ENCODE measurements at places on chromosomes 1 and 21. TPM values are rescaled to one million over a fixed set of nuclear protein-coding genes. Genes with fewer than 3 reads are reported as not detected.

DNA sequence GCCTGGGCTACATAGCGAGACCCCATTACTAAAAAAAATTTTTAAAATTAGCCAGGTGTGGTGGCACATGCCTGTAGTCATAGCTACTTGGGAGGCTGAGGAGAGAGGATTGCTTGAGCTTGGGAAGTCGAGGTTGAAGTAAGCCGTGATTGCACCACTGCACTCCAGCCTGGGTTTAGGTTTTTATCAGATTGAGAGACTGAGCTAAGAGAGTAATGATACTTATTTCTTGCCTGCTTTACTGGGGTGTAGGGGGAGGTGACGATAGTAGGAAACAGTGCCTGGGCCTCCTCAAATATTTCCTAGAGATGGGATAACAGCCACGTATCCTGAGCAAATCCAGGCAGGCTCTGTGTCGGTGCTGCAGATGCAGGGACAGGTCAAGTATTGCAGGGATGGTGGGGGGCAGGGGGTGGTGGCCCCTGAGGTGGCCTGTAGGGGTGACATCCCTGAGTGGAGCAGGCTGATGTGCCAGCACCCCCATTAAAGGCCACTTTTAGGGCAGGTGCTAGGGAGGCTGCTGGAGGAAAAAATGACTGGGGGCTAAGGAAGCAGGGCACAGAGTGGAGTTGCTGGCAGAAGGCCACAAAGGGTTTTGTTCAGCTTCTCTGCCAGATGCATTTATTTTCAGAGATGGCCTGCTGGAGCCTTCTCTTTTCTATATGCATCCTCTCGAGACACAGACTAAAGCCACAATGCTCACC is 130.5 kb downstream of the RHOU start:
- DNase-seq = no peak

- no peak for DNase-seq
Observed at GRCh38 chr21:44903050-44903685, 17.5 kb downstream of the ITGB2 start.

GRCh38 chr21:39451332-39452206 is at the start of gene SH3BGR:
Gene SH3BGR (plus strand): TSS chr21:39451970. CDS start chr21:39452097, 127 bp downstream.
- DNase-seq = no peak

- no peak for DNase-seq
Observed at GRCh38 chr1:6460301-6461050, 5.5 kb downstream of the TNFRSF25 start.

DNA sequence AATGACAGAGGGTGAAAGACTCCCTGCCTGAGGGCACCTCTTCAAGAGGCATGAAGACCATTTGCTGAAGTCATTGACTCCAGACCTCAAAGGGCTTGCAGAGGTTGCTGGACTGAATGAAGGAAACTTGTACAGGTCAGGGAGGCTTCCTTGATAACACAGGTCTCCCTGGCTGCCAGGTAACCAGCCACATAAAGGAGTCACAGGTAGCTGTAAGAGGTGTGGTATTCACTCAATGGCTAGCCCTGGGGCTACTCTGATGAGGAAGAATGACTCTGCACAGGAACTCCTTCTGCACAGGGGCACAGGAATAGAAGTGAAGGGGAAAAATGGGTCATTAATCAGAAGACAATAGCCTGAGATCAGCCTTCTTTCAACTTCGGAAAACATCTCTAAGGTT is 187.5 kb downstream of the LMX1A start:
- DNase-seq = no peak

GRCh38 chr1:200243042-200243437 is 166.8 kb downstream of the ZNF281 start:
- no peak for DNase-seq

GRCh38 chr1:41327383-41327999 is 33.7 kb upstream of the FOXO6 start:
- no peak for DNase-seq

GRCh38 chr1:219666242-219666641 is 53.3 kb upstream of the ZC3H11B start:
- no peak for DNase-seq

- DNase-seq = no peak
Observed at GRCh38 chr1:53473463-53473862, 14.3 kb downstream of the DMRTB1 start.

DNA sequence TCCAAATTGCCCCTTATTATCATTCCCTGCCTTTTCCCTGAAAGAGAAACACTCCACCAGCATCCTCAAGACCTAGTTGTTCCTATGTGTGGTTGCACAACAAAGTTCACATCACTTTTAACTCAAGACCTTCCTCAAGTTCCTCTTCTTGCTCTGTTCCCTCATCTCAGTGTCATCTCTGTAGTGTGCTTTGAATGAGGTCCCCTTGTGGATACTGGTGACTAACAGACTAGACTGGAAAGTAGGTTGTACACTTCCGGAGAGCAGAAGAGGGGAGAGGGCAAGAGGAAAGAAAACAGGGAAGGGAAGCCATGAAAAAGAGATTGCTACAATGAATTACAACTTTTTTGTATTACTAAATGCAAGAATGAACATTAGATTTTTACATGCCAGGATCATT is 853.8 kb downstream of the USP25 start:
- no peak for DNase-seq

DNA sequence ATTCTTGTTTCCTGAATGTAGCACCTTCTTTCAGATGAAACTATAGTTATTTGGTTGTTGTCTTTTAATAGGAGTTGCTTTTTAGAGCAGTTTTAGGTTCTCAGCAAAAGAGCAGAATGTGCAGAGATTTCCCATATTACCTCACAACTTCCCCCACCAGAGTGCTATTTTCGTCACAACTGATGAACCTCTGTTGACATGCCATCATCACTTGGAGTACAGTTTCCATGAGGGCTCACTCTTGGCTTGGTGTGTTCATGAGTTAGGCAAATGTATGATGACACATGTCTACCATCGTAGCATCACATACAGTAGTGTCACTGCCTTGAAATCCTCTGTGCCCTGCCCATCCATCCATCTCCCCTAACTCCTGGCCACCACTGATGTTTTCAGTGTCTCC is 3.7 kb downstream of the IBA57 start:
- no peak for DNase-seq

GRCh38 chr1:200380589-200381021 is 29.2 kb downstream of the ZNF281 start:
- DNase-seq = no peak

- no peak for DNase-seq
Observed at GRCh38 chr1:42966688-42967612, 8.3 kb upstream of the SLC2A1 start.

- no peak for DNase-seq
Observed at GRCh38 chr1:117060441-117061317, 553 bp downstream of the TTF2 start.

GRCh38 chr1:154863315-154864174 is 6.5 kb downstream of the KCNN3 start:
- no peak for DNase-seq

GRCh38 chr1:172325531-172325930 is 95.0 kb upstream of the C1orf105 start:
- peak; percentile 84 for DNase-seq

- no peak for DNase-seq
Observed at GRCh38 chr1:109790735-109791494, 27.2 kb upstream of the EPS8L3 start.

DNA sequence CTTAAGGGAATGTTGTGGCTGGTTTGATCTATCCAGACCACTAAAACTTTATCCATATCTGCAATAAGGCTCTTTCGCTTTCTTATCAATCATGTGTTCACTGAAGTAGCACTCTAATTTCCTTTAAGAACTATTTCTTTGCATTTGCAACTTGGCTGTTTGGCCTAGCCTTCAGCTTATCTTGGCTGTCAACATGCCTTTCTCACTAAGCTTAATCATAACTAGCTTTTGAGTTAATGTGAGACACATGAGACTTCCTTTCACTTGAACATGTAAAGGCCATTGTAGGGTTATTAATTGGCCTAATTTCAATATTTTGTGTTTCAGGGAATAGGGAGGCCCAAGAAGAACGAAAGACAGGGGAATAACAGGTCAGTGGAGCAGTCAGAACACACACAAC is 124.7 kb downstream of the TNFSF18 start:
- no peak for DNase-seq

DNA sequence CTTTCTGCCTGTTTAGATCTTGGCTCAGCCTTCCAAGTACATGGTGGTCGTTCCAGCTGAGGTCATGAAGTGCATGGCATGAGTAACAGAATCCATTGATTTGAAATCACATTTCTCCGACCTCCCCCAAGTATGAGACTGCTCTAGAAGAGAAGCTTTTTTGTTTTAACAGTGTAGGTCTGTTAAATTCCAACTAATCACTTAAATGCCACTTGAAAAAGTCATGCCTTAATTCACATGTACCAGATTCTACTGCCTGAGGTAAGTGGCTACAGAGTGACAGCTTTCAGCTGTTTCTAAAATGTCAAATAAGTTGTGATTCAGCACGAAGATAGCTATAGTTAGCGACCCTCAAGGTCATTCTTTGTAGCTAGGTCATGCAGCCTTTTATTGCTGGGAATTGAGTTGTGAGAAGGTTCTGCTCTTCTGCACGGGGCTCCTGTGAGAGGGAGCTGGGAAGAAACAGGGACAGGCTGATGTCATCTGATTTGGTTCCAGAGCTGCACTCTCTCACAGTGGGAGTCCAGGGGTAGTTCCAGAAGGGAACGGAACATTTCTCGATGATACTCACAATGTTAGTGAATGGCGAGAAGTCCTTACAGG is 112.7 kb downstream of the VPS13D start:
- DNase-seq = no peak

GRCh38 chr1:160666079-160666442 is 19.2 kb upstream of the SLAMF1 start:
- DNase-seq = no peak

DNA sequence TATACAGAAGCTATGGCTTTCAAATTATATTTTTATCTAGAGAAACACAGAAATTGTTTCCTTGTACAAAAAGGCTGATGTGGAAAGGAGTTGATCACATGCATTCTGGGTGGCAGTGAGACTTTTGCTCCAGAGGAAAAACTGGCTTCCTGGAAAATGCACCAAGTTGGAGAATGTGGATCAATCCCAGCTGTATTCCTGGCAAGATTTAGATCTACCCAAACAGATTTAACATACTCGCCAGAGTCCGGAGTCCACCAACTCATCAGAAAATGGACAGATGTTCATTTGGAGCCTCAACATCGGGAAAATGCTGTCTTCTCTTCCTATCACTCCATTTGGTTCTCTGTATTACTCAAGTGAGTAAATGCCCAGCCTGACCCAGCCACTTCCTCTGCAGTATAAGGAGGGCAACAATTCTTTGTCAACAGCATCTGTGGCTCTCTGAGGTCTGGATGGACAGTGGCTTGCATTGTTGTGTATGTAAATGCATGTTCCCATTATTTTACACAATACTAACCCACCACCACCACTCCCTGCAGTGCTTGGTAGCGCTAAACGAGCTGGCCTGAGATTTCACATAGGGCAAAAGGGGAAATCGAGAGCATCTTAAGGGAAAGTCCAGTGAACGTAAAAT is 226.2 kb upstream of the IRF2BP2 start:
- no peak for DNase-seq

DNA sequence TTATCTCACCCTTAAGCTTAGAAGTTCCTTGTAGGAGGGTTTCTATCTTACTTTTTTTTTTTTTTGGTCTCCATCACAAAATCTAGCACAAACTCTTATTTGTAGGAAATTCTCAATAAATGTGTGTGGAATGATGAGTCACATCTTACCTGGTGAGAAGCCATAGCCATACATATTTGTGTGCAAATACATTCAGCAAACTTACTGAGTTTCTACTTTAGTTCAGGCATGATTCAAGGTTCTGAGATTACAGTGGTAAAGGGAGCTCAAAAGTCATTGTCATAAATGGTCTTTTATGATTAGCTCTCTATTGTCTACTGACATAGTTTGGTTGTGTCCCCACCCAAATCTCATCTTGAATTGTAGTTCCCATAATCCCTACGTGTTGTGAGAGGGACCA is 193.1 kb upstream of the UBE2U start:
- no peak for DNase-seq

DNA sequence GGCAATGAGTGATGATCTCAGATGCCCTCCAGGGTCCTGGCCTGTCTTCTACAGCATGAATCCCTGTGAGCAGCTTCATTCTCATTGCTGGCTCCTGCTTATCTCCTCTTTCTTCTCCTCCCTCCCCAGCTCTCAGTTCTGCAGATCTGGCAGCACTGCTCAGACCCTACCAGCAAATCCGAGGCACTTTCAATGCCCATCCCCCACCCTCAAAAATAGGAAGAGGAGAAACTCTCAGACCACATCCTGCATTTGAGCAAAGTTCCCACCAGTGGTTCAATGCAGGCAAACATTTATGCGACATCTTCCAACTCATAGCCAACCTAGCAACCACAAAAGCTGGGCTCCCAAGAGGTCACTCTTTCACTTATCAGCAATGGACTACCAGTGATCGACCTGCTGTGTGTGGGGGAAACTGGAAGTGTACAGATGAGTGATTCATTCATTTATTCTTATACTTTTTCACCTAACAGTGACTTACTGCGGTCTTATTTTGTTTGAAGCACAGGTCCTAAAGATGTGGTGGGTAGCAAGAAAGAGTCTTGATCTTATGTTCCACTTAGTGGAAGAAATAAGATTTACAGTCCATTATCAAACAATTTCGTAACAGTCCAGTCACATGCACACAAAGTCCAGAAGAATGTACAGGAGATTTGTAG is 5.8 kb upstream of the CHI3L2 start:
- no peak for DNase-seq

DNA sequence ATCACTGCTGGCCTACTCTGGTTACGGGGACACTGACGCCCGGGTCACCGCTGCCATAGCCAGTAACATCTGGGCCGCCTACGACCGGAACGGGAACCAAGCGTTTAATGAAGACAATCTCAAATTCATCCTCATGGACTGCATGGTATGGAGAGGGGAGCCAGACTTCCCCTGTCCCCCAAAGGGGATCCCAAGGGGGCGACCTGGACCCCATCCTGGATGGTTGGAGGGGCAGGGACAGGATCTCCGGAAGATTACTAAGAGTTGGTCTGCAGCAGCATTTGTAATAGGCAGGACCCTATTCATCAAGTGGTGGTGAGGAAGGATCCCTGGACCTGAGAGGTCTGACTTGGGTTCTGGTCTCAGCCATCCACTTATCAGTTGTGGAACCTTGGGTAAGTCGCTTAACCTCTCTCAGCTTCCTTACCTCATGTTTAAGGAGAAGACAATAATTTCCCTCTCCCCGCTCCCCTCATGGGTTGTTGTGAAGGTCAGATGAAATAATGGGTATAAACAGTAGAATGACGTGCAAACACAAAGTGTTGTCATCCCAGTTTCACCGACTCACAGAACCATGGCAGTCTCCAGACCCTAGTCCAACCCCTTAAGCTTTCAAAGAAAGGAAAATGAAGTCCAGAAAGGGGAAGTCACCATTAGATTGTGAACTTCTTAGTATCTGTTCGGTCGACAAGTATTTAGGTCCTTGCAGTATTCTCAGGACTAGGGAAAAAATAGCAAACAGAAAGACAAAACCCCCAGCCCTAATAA is 883 bp downstream of the LAMTOR2 start:
- DNase-seq = no peak

KCNT2 gene
- polyA plus RNA-seq = 6.4 TPM

AXDND1 gene
- not detected for polyA plus RNA-seq

VWA1 gene
- 56.6 TPM for polyA plus RNA-seq

FAM72B gene
- polyA plus RNA-seq = 3.5 TPM

NEXN gene
- polyA plus RNA-seq = 288 TPM

TMEM183A gene
- 34.3 TPM for polyA plus RNA-seq

GABRD gene
- polyA plus RNA-seq = 1.0 TPM

HAO2 gene
- polyA plus RNA-seq = 0.14 TPM

FOXO6 gene
- 14.9 TPM for polyA plus RNA-seq

C8A gene
- not detected for polyA plus RNA-seq

Measured in forelimb muscle (tissue), 1 donor.